ENCODE measurements at places on chromosomes 1 and 21. TPM values are rescaled to one million over a fixed set of nuclear protein-coding genes. Genes with fewer than 3 reads are reported as not detected.

GRCh38 chr1:43836267-43836951, 97.2 kb upstream of the ARTN start:
- peak; percentile 92 for DNase-seq

PRRX1 gene
- not detected for total RNA-seq

SYNC gene
- not detected for total RNA-seq

DNA sequence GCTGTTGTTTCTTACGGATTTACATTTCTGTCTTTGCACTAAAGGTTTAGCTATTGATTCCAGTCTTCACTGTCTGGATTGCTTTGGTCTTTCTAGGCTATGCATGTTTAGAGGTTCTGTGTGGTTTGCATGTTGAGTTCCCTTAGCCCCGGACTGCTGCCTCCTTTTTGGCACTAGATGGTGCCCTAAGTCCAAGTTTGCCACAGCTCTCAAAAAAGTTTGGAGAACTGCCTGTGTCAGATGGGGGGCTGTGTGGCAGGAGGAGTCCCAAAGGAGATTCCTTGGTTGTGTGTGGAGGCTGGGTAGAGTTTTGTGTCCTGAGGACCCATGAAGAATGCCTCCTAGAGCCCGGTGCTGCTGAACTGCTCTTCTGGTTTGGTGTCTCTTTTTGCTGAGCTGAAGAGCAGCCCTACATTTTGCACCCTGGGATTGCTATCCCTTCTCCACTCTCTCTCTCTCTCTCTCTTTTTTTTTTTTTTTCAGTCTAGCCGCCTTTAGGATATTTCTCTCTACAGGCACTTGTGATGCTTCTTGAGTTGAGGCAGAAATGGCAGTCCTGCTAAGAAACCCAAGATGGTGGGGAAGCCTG, 74.4 kb downstream of the PTGS2 start:
- DNase-seq: peak; percentile 46

DNA sequence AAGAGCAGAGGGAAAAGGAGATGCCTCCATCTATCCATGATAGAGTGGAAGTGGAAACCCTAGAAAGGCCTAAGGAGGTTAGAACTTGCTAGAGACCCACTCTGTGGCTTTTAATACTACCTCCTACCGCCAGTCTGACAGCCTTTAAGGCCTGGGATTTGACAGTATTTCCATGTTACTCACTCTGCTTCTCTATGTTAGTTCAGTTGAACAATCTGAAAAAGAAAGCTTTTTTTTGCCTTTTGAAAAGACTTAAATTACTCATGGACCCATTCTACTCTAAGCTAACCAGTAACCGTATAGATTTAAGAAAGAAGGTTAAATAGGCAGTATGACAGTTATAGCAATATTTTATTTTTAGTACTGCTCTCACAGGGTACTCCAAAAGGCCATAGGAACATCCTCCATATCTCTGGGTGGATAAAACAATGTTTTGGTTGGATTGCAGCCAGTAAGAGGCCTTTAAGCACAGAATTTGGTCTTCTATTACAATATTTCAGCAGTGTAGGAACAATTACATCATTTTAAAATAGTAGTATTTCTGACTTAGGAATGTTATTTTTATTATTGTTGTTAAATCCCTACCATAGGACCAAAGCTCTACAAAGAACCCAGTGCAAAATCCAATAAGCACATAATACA, 15.9 kb upstream of the GPR25 start:
- DNase-seq: no peak

TRAF3IP3 gene
- 194 TPM for total RNA-seq

GRCh38 chr1:214446772-214447556, 104.4 kb downstream of the PTPN14 start:
- DNase-seq: no peak

EDARADD gene
- 1.7 TPM for total RNA-seq

DNA sequence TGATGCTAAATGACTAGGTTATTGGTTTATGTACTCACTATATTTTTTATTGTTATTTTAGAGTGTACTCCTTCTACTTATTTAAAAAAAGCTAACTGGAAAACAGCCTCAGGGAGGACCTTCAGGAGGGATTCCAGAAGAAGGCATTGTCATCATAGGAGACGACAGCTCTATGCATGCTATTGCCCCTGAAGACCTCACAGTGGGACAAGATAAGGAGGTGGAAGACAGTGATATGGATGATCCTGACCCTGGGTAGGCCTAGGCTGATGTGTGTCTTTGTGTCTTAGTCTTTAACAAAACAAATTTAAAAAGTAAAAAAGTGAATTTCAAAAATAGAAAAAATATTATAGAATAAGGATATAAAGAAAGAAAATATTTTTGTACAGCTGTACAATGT, 155.7 kb upstream of the CD34 start:
- DNase-seq: no peak

DNA sequence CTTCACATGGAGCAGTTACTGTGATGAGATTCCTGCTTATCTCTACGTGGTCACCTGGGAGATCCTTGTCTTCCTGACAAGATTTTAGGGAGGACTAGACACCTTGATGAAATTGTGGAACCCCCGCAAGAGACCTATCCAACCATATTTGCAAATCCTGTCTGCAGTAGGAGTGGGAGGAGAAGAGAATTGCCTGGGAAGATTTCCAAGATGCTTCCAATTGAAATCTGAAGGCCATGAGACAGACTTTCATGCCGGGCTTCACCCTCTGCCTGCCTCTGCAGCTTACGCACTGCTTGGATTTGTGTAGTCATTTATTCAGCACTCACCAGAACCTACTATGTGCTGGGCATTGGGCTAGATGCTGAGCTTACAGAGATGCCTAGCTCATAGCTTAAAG, 106.6 kb downstream of the OMA1 start:
- DNase-seq: no peak

- no peak for DNase-seq
Measured at GRCh38 chr21:39660191-39660980, 47.6 kb downstream of the B3GALT5 start.

DNA sequence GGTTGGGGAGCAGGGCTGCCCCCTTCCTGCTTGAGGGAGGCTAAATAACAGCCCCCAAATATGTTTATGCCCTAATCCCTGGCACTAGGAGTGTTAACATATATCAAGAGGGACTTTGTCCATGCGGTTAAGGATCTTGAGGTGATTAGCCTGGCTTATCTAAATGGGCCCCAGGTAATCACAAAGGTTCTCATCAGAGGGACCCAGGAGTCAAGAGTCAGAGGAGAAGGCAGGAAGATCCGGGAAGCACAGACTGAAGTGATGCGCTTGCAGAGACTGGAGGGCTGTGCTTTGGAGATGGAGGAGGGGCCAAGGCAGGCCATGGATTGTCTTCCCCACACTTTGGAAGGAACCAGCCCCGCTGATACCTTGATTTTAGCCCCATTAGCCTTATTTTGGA, 86.4 kb downstream of the IER5 start:
- DNase-seq: no peak

GRCh38 chr1:186404454-186405051, 28.9 kb downstream of the ODR4 start:
- no peak for DNase-seq

MAST2 gene
- 18.2 TPM for total RNA-seq

TNFRSF25 gene
- 55.8 TPM for total RNA-seq

IFNAR2 gene
- total RNA-seq: 38.6 TPM

DNA sequence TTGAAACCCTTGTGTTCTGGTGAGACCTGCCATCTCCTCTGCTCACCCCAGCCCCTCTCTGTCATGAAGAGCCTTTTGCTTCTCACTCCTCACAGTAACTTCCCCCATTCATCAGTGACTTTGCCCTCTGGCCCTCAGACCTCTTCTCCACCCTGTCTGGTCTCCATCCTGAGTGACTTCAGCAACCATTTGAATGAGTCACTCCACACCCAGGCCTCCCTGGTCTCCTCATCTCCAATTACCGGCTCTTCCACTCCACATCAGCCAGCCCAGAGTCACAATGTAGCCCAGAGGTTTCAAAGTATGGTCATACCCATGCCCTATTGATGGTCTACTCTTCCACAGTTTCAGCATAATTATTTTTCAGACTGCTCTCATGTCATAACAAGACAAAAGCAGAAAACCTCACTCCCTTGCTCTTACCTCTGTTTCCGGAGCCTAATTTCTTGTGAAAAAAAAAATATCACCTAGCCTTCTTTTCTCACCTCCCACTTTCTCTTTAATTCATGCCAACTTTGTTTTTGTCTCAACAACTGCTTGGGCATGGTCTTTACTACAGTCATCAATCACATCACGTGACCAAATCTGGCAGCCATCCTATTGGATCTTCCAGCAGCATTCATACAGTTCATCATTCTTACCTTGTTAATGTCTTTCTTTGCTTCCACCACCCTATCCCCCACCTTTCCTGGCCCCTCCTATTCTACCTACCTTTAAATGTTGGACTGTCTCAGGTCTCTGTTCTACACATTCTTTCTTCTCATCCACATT, 35.6 kb upstream of the NEK7 start:
- no peak for DNase-seq
